ENCODE measurements at places on chromosomes 5 and 9.
A peak's percentile ranks its signal among the peaks of the same experiment; 100 is the strongest.

DNA sequence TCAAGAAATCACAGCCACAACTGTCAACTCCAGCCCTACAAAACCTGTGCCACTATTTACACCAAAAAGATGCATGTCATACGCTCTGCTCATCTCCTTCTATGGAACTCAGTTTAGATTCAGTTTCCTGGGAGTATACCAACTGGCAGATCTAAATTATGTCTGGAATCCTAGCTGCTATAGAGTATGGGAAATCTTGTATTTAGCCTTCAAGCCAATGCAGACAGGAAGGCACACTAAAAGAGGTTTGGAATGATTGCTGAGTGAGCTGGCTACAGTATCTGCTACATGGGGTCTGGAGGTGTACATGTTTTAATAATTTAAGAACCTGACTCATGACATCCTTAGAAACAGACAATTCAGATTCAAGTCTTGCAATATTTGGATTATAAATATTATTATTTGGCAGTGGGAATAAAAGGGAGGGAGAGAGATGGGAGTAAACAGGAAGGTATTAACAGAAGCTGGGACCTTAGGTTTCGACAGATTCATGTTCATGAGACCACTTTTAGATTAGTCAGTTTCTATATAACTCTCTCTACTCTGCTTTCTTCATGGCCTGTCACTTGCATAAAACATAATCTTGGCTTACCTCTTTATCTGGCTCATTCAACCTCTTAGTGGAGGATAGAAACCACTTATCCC is 178.8 kb upstream of the HAPLN1 start:
- DNase-seq: no peak

DNA sequence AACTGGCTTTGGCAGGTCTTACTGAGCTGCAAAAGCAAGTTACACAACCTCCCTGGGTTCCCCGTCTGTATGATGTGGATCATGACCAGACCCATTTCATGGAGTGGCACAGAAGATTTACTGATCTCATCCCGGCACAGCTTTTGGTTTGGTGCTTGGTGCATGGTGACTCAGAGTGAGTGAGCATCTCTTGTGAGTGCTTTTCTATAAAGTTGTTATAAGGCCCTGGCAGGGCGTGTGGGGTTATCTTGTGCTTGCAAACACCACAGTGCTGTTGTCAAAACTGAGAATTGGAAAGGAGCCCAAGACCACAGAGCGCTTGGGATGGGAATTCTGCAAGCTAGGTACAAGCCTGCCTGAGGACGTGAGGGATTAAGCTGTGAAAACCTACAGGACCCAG is 425.2 kb downstream of the GADD45G start:
- no peak for DNase-seq

- DNase-seq: no peak
Measured at GRCh38 chr9:77486968-77487367, 161.2 kb downstream of the GNA14 start.

DNA sequence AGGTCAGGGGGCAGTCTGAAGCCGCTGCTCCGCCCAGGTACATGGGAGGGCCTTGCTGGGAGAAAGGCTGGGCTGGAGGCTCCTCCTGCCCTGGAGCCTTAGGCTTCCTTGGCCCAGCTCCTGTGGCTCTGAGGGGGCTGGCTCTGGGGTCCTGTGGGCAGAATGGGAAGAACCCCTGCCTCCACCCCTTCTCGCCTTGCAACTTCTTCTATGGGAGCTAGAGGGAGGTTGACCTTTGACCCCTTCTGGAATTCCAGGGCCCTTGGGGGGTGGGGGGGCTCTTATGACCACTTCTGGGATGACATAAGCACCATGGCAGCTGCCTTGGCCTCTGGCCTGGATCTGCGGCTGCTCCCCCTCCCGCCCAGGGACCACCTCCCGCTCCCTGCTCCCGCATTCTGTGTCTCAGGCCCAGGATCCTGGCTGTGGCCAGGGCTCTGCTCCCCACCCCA is 32.2 kb downstream of the IER5L start:
- no peak for DNase-seq

DNA sequence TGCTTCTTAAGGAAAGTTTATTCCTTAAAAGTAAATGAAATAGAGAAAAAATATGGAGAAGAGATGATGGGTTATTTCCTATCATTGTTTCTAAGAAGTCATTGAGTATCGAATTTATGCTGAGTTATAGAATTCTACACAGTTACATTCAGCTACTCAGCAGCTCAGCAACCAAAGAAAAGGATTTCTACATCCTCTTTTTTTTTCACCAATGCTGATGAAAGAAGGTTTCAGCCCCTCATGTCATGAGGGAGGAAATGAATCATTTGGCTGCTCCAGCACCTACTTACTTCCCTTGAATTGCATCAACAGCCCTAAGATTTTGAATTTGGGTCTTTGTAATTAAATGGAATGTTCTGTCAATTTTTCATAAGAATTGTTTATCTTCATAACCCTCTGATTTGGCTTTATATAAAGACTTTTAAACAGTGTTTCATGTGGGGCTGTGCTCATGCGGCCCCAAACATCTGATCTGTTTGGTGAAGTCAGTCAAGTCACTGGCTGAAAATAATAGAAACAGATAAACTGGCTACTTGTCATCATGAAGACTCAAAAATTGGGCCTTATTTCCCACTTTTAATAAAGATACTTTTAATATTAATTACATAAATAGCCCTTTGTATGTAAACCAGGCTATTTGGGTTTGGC is 18.5 kb upstream of the SNX2 start:
- DNase-seq: no peak

DNA sequence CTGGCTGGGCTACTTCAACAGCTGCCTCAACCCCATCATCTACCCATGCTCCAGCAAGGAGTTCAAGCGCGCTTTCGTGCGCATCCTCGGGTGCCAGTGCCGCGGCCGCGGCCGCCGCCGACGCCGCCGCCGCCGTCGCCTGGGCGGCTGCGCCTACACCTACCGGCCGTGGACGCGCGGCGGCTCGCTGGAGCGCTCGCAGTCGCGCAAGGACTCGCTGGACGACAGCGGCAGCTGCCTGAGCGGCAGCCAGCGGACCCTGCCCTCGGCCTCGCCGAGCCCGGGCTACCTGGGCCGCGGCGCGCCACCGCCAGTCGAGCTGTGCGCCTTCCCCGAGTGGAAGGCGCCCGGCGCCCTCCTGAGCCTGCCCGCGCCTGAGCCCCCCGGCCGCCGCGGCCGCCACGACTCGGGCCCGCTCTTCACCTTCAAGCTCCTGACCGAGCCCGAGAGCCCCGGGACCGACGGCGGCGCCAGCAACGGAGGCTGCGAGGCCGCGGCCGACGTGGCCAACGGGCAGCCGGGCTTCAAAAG is 36.9 kb upstream of the TTC1 start:
- no peak for DNase-seq

DNA sequence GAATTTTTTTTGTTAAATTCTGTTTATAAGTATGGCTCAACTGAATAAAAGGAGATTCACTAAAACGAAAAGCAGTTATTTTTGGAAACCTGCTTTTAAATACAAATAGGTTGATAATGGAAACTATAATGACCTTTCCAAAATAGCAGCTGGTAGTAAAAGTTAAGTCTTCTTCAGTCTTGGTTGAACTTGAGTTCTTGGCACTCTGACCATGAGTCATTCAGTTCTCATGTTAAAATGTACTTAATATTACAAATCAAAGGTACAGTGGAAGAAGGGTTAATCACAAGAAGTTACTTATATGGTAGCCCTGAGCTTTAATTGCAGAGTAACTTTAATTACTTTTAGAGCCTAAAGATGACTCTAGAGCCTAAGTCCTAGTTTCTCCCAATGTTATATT is 62.1 kb downstream of the KLF9 start:
- DNase-seq: no peak

DNA sequence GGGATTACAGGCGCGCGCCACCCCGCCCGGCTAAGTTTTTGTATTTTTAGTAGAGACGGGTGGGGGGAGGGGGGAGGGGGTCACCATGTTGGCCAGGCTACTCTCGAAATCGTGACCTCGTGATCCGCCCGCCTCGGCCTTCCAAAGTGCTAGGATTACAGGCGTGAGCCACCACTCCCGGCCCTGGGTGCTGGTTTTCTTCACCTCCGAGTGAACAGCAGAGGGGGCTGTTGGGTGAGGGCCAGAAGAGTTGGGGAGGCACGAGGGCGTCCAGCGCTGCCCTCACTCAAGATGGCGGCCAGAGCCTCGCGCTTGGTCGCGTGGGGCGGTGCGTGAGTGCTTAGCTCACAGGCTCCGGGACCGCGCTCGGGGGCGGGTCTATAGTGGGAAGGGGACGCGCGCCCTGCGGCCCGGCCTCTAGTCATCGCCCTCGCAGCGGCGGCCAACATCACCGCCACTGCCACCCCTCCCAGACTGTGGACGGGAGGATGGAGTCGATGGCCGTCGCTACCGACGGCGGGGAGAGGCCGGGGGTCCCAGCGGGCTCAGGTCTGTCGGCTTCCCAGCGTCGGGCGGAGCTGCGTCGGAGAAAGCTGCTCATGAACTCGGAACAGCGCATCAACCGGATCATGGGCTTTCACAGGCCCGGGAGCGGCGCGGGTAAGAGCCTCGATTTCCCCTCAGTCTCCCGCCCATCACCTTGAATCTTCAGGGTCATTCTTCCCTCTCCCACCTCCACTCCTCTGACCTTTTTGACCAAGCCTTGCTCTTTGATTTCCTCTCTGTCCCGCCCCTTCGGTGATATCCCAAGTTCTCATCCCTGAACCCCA is at the start of gene CAMLG:
CAMLG (plus strand) TSS at position 416 of the 830 bp plus-strand sequence; CDS start at position 489, 73 bp downstream.
- peak; percentile 97 for DNase-seq

- no peak for DNase-seq
Measured at GRCh38 chr5:63398346-63398745, 563.9 kb downstream of the HTR1A start.

DNA sequence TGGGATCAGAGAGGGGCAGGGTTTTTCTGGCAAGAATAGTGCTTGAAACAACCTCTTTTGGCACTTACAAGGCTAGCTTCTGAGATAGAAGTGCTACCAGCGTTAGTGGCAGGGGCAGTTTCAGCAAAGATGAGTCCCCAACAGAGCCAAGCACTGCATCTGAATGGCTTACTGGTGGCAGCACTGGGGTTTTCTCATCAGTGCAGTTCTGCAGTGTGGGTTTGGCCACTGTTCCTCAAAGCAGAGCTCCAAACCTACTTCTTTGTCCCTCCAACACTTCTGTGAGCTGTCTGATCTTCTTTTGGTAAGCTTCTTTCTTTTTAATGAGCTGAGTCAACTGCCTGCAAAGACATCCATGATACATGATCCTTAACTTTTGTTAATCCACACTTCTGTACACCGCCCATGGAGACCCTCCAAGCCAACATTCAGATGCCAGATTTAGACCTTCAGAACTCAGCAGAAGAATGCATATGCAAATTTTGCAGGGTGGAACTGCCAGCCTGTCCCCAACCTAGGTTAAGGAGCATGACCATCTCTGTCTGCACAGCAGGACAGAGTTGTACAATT is 29.9 kb upstream of the FSTL4 start:
- no peak for DNase-seq

- DNase-seq: no peak
Measured at GRCh38 chr9:108813951-108814601, 41.7 kb downstream of the ACTL7B start.

DNA sequence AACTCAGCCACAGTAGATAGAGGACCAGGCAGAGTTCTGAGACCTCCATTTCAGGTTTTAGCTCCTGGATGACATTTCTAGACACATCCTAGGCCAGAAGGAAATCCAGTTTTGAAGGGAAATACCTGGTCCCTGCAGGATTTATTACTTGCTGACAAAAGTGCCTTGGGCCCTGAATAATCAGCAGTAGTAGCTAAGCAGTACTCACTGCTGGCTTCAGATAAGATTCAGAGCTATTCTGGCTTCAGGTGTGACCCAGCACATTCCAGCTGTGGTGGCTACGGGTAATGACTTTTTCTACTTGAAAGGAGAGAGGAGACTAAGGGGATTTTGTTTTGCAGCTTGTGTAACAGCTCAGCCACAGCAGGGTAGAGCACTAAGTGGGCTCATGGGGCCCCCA is 34.0 kb downstream of the NDUFAF2 start:
- no peak for DNase-seq

GRCh38 chr5:143142596-143143435 is 260.7 kb downstream of the NR3C1 start:
- DNase-seq: no peak

DNA sequence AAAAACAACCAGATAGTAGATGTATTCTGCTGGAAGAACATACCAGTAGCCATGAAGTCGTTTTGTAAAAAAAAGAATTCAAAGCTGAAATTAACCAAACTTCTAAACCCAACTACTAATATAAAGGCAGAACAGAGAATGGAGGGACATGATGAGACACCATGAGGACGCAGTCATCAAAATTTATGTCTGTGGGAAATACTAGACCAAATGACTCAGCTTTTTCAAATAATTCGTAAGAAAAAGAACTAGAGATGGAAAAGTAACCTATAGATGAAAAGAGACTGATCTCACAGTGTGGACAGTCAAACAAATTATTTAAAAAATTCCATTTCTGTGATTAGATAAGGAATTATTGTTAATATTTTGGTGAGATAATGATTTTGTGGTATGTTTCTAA is 10.3 kb downstream of the TTC23L start:
- DNase-seq: no peak

- DNase-seq: no peak
Measured at GRCh38 chr9:26077860-26078259, 399.6 kb upstream of the TUSC1 start.

- no peak for DNase-seq
Measured at GRCh38 chr9:4774209-4774608, 18.5 kb upstream of the RCL1 start.

All from activated T-cell treated with anti-CD3 and anti-CD28 coated beads, Interleukin-2, amount 50 U/mL, for 1 hour (primary cell).